BE2C (cell line): ENCODE measurements at places on chromosomes 12 and 14.

- DNase-seq: no peak
These were observed 2.2 kb downstream of the KRT18 start for GRCh38 chr12:52951126-52951525.

DNA sequence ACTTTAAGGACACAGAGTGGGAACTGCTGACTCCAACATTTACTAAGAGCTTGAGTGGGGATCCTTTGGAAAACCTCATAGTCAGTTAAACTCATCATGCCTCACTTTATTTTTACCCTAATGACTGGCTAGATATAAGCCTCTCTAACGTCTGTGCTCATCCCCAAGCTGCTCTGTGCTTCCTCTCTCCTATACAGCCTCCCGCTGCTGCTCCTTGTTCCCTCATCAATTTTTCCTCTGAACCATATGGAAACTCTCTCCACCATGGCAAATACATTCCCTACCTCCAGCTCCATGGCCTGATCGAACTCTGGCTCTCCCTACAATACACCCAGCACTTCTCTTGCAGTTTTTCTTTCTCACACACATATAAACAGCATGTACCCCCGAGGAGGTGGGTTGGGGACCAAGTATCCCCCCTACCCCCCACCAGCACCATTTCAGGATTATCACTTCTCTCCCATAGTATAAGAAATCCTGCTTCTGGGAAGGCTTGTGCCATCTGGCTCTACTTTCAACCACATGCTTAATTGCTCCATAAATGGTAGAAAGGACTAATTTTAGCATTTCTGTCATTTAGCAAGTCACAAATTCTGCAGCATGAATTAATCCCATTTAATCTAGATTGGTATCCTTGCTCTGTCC, 39.2 kb upstream of the DYRK2 start:
- no peak for DNase-seq

- no peak for DNase-seq
These were observed 101.8 kb upstream of the DYRK2 start for GRCh38 chr12:67546746-67547145.

DNA sequence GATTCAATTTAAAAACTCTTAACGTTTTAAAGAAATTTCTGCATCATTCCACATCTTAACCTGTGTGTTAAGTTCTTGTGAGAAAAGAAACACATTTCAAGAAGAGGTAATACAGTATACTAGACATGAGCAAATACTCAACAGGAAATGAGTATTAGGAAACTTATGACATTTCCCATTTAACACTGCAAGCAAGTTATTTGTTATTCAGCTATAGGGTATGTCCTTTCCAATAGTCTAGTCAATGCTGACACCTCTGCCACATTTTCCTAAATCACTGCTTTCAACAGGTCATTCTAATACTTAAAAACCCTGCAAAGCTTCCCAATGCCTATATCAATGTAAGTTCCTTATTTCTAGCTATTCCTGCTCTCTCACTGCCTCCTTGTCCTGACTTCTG, 93.1 kb downstream of the DDHD1 start:
- no peak for DNase-seq

DNA sequence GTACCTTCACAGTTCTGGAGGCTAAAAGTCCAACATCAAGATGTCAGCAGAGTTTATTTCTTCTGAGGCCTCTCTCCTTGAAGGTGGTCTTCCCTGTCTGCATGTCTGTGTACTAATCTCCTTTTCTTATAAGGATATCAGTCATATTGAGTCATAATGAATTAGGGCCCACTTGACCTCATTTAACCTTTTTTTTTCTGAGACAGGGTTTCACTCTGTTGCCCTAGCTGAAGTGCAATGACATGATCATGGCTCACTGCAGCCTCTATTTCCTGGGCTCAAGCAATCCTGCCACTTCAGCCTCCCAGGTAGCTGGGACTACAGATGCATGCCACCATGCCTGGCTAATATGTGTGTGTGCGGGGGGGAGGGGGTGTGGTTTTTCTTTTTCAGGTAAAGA, 41.7 kb downstream of the PPM1H start:
- no peak for DNase-seq
